ENCODE measurements at places on chromosomes 3 and 15.
A peak's percentile ranks its signal among the peaks of the same experiment; 100 is the strongest.

GRCh38 chr3:31064021-31064420 lies 169.6 kb upstream of the GADL1 start:
- DNase-seq, result no peak

- peak; percentile 76 for DNase-seq
These were observed 21.3 kb upstream of the DAPK2 start for GRCh38 chr15:64067564-64068030.

DNA sequence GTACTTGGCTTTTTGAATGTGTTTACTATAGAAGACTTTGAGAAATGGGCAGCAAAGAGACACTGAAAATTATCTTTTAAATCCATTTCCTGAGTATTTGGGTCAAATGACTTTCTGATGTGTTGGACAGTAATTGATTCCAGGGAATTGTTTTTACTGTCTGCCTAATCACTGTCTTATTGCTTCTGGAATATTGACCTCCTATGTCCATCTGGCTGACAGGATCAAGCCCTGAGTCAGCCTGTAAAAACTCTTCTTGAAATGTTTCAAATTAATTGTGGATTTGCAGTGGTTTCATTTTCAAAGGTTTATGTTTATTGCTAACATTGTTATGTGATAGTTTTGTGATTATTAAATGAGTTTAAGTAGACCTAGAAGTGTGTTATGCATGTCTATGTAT lies 50.6 kb upstream of the MLF1 start:
- DNase-seq, result no peak

- no peak for DNase-seq
These were observed 107.8 kb downstream of the CTNNB1 start for GRCh38 chr3:41307065-41307464.

GRCh38 chr3:158977497-158977896 lies 175.6 kb downstream of the MFSD1 start:
- DNase-seq, result no peak

GRCh38 chr3:121956363-121956762 lies 62.2 kb downstream of the SLC15A2 start:
- DNase-seq, result no peak

DNA sequence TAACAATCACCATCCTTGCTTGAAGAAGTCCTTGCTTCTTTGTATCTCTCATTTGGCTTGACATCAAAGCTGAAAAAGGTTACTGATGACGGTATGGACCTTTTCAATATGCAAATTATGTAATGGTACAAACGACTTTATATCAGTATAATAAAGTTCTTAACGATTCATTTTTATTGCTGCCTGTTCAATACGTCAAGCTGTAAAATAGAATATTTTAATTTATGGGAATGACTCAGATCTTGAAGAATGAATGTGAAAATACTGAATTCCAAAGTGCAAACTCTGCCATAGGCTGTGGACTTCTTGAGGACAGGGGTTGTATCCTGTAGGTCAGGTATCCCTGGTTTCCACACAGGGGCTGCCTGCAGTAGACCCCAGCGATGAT lies 156.2 kb downstream of the PLCL2 start:
- DNase-seq, result no peak

DNA sequence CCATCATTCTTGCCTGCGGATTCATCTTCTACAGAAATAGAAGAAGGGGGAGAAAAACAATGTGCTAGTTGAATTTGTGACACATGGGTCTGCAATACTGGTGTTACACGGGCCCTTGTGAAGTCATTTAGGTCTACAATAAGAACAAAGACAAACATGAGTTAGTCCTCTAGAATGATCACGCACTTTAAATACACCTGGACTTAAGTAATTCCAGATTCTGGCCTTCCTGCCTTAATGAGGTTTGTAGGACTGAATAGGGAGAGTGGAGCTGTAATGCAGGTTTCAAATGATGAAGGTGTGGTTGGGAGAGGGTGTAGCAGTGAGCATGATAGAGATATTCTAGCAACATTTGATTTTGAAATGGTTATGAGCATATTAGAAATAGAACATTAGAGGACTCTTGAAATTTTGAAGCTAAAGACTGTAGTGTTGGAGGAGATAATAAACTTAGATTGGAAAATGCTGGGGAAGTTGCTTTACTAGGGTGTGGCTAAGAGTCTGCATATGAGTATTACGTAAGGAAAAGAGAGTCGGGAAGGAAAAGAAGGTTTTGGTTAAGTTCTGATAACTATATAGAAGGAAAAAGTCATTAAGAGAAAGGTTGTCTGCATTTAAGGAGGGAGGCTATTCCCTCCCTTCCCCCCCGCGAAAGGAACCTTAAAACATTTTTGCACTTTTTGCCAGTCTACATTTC lies 606 bp downstream of the EIF2A start:
- DNase-seq, result peak; percentile 29

DNA sequence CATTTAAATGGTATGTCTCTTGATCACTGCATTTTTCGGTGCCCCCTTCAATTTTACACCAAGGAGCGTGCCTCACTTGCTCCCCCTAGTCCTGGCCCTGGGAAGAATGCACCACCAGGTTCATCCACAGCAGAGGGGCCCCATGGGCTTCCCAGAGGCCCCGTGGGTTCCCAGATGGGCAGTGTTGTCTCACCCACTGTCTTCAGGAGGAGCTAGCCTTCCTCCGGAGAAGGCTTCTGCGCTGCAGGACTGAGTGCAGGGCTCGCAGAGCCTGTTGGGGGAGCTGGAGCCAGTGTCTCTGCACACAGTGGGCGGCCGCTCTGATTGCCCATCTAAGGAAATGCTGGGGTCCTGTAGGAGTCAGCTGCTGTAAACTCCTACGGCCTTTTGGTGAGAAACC lies 45.9 kb downstream of the POLR2M start:
- DNase-seq, result peak; percentile 9

GRCh38 chr3:43629741-43630140 lies 7.9 kb upstream of the ANO10 start:
- DNase-seq, result no peak

DNA sequence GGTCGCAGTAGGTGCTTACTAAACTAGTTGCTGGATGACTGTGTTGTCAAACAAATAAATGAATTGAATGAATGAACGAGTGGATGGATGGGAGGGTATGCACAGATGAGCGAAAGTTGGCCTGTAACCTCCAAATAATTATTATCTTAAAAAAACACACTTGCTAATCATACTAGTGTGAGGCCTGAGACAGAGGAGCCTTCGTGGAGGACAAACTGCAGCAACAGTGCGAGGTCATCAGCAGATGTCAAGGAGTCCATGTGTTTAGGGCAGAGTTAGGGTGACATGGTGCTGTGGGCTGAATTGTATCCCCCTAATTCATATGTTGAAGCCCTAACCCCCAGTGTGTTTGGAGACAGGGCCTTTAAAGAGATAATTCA lies 24.4 kb downstream of the CORO2B start:
- no peak for DNase-seq

DNA sequence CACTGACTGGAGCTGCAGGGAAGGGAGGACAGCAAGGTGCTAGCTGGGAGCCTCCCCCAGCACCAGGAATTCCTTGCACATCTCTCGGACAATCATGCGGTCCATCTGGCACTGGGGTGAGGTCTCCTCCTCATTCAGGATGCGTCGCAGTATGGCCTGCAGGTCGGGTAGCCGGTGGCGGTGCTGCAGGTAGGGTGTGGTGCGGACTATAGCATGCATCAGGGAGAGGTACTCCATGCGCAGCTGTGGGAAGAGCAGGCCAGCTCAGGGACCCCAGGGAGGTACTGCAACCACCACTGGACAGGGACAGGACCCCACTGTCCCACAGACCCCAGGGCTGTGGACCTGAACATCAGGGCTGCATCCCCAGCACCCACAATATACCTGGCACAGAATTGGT lies 11.2 kb downstream of the NCKIPSD start:
- no peak for DNase-seq

All from dermis blood vessel endothelial cell (primary cell).